ENCODE measurements at places on chromosomes 4 and X.

DNA sequence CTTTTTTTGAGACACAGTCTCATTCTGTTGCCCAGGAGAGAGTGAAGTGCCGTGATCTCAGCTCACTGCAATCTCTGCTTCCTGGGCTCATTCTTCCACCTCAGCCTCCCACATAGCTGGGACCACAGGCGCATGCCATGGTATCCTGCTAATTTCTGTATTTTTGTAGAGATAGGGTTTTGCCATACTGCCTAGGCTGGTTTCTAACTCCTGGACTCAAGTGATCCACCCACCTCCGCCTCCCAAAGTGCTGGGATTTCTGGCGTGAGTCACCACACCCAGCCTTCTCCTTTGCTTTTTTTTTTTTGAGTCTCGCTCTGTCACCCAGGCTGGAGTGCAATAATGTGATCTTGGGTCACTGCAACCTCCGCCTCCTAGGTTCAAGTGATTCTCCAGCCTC, 94.1 kb downstream of the PDS5A start:
- DNase-seq = peak; percentile 53

DNA sequence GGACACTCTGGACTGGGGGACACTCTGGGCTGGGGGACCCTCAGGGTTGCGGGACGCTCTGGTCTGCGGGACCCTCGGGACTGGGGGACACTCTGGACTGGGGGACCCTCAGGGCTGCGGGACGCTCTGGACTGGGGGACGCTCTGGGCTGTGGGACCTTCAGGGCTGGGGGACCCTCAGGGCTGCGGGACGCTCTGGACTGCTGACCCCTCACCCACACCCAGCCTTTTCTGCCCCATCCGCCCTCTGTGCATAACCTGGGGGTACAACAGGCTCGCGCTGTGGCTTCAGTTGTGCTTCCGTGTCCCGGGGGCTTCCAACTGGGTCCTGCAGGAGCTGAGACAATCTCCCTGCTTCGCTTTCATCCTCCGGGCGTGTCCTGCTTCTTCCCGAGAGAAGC, 766.0 kb downstream of the TRIML1 start:
- no peak for DNase-seq

- no peak for DNase-seq
Measured at GRCh38 chr4:89863533-89863932, 26.6 kb upstream of the SNCA start.

DNA sequence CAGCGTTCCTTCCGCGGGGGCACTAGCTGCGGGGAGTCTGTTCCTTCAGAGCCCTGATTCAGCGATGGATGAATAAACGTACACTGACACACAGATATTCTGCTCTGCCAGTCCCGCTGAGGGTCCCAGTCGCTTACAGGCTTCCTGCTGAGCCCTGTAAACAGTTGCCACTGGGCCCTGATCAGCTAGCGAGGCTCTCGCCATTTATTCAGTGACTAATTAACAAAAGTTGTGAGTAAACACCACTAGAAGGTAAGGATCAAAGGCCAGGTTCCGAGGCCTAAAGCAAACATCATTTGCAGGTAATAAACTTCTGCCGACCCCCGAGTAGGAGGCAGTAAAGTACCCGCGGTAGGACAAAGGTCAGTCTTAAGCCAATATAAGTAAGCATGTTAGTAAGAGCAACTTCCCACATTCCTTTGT, 442.6 kb upstream of the GALNT7 start:
- DNase-seq = no peak

DNA sequence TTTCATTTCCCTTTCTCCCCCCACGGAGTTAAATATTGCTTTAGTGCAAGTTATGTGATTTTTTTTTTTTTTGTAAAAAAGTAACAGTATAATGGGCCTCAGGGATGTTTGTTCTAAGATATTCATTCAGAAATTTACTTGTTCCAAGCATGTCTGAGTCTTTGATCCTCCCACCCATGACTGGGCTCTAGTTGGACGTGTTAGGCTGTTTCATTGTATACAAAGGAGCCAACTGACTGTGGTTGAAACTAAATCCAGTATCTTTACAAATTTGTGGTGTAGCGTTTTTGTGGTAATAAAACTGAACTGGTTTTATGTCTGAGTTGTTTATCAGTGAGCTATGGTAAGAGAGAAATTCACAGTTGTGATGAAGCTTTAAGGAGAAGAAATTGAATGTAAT, 74.1 kb downstream of the DOCK11 start:
- DNase-seq = no peak

DNA sequence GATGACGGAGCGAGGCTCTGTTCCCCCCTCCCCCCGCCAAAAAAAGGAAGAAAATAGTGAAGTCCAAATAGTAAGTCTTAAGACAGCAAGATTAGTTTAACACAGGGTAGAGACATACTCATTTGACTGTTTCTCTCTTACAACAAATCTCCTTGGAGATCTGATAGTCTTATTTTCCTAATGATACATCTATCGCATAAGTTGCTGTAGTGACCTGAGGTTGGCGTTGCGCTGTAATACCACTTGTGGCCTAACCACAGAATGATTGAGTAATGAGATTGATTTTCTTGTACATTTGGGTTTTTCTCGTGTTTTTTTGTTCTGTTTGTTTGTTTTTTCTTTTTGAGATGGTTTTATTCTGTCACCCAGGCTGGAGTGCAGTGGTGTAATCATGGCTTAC, 27.2 kb downstream of the OCIAD1 start:
- DNase-seq = no peak

DNA sequence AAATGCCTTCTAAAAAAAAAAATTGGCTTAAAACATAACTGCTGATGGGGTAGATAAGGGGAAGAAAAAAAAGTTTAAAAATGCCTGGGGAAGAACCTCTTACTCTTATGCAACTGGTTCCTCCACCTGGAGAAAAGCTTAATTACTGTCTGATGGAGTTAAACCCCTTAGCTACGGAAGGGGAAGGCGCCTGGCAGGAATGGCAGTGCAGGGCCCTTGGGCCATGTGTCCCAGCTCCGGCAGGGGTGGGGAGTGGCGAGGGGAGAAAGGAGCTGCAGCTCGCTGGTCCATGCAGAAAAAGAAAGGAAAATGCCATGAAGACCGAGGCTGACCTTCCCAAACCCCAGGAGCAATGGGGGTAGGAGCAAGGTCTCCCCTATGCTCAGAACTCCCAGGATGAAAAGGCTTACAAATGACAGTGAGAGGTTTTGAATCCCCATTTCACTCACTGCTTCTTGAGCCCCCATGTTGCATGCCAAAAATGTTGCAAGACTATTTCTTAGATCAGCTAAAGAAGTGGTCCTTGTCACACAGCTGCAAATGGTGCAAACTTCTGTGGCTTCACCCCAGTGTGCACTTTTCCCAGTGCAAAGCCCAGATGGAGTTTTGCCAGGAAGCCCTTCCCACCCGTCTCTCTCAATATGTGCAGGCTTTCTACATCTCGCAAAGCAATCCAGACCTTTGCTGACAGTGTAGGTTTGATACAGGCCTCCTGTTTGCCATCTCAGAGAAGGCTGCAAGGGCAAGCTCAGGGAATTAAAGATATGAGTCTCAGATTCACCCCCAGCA, 204.8 kb upstream of the CT83 start:
- DNase-seq = no peak

DNA sequence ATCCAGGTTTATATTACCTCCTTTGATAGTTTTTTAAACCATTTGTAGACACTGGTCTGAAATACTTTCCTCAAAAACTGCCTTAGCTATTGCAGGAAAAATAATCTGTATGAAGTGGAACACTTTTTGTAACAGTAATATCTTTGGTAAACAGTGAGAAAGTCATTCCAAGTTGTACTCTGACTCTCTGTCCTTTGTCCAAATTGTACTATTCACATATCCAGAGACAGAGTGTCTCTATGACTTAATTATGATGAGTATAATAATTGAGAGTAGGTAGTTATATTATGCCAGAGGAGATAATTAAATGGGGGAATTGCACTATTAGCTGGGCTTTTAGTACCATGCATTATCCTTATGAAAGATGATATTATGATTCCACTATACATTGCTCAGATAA, 112.6 kb upstream of the LCORL start:
- DNase-seq = no peak

GRCh38 chr4:61320154-61320553, 120.0 kb downstream of the ADGRL3 start:
- no peak for DNase-seq

GRCh38 chr4:2340272-2341061, 78.0 kb downstream of the ZFYVE28 start:
- DNase-seq = no peak

DNA sequence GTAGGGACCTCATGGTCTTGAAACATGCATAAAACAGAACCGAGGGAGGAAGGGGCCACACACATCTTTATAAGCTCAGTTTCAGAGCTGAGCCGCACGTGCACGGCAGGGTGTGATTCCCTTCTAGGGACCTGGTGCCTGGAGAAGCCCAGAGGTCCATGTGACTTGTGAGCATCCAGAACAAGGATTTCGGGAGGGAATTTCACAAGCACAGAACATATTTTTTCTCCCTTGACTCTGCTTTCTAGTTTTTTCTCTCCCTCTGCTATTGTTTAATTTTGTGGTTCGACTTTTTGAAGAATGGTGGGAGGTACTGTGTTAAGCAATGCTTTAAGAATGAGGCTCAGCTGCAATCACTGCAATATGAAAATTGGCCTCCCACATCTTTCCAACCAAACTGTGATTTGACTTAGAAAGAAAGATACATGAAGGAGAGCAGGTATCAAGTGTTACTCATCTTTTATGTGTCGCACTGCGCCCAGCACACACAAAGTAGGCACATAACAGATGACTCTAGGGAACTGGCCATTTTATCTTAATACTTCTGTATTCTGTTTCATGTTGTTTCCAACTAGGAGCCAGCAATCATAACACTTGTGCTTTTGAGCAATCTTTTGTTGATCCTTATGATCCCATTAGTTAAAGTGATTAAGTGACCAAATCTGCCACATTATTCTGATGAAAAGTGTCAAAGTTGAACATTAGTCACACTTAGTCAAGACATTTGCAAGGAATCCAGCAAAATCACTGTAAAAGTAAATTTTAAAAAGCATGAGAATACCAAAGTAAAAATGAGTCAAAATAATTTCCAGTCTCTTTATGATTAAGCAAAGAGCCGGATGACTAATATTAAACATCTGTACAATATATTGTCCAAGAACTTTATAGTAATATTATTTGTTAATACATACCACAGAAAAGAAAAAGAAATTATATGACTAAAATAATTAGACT, 86.4 kb downstream of the SHISA3 start:
- peak; percentile 15 for DNase-seq

- no peak for DNase-seq
Measured at GRCh38 chr4:122456231-122457116, at the start of gene IL2. Gene IL2 (minus strand): TSS chr4:122456725. CDS start chr4:122456440, 285 bp downstream.

GRCh38 chr4:172750910-172751309, 417.7 kb upstream of the GALNT7 start:
- DNase-seq = no peak

DNA sequence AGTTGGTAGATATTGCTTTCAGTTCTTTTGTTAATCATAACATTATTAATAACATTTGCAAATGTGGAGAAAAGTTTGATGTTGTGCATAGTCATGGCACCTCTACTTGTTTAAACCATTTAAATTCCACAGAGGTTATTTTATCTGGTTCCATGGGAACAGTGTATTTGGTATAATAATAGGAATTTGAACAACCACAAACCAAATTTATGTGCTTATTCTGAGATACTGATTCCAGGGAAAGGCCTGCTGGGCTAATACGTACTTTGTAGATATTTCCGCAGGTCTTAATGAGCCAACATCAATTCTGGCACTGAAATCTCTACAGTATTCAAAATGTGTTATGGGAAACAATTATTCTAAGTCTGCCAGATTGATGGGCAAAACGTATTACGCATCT, 319.0 kb downstream of the DKK2 start:
- no peak for DNase-seq

Measured in suppressor macrophage treated with lipopolysaccharide for 1 hour (primary cell).